EH (cell line): ENCODE measurements at places on chromosomes 2 and 18.

GRCh38 chr2:54685263-54685775, 38.1 kb upstream of the EML6 start:
- DNase-seq = no peak

DNA sequence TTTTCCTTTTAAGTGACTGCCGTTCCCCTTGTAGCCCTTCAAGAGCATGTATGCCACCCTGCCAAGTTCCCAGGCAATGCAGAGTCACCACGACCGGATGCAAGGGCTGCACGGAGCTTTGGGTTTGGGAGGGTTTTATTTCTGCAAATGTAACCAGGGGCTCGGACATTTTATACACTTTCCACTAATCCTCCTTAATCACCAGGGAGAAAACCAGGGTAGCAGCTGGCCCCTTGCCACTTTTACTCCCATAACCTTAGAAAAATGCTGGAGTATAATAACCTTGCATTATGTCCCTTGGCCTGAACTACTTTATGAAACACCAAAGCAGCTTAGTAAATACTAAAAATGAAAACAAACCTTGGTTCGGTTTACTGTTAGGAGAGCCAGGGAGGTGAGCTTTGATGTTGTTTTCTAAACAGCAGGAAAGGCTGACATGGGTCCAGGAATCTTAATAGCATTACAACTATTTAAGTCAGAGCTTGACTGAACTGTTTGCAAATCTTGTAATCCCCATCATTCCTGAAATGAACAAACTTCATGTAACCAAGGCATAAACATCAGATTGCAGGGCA, 152.8 kb upstream of the RIOK3 start:
- no peak for DNase-seq

- peak; percentile 62 for DNase-seq
Measured at GRCh38 chr2:80489717-80490116, 185.2 kb upstream of the LRRTM1 start.

- peak; percentile 49 for DNase-seq
Measured at GRCh38 chr18:36633961-36634412, 194.8 kb downstream of the TPGS2 start.

DNA sequence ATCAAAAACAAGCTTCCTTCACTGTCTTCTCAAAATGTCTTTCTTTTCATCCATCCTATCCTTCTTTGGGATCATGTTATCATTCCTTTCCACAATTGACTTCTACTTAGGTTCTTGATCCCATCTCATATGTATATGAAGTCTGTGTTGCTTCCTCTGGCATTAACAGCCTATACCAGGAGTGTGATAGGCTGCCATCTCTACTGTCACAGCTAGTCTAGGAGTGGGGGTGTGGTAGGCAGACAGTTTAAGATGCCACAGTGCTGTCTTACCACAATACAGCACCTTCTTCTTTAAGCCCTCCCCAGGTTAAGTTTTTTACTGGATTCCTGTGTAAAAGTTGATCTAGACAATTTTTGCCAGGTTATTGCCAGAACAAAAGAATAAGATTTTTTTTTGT, 3.7 kb upstream of the HTR2B start:
- DNase-seq = no peak

- peak; percentile 66 for DNase-seq
Measured at GRCh38 chr2:173884025-173884802, 81.0 kb downstream of the SP3 start.

- DNase-seq = no peak
Measured at GRCh38 chr2:134457765-134458472, 204.0 kb downstream of the MGAT5 start.

DNA sequence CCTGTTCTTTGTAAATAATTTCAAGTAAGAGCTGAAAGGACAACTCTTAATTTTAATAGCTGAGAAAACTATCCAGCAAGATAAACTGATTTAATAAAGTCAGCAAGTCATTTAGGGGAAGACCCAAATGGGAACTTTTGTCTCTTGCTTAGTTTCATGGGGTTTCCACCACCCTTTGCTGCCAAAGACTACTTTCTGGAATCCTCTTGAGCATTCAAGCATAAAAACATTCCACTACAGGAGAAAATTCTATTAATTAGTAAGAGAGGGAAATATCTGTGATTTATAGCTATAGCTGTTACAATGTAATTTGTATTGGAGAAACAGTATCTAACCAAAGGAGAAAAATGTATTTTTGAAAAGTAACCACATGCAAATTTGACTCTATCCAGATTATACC, 20.6 kb downstream of the EFEMP1 start:
- DNase-seq = no peak

GRCh38 chr18:65527879-65528633, 222.8 kb upstream of the CDH7 start:
- no peak for DNase-seq

DNA sequence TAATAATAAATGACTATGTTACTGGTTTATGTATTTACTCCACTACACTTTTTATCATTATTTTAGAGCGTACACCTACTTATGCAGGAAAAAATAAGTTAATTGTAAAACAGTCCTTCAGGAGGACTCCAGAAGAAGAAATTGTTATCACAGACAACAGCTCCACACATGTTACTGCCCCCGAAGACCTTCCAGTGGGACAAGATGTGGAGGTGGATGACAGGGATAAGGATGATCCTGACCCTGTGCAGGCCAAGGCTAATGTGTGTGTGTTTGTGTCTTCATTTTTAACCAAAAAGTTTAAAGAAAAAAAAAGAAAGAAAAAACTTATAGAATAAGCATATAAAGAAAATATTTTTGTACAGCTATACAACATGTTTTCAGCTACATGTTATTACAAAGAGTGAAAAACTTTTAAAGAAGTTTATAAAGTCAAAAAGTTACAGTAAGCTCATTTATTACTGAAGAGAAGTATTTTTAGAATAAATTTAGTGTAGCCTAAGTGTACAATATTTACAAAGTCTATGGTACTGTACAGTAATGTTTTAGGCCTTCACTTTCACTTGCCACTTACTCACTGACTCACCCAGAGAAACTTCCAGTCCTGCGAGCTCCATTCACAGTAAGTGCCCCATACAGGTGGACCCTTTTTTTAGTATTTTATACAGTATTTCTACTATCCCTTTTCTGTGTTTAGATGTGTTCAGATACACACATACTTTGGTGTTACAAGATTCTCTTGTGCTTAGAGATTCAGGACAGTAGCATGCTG, 7.5 kb downstream of the TGFBRAP1 start:
- DNase-seq = peak; percentile 60

DNA sequence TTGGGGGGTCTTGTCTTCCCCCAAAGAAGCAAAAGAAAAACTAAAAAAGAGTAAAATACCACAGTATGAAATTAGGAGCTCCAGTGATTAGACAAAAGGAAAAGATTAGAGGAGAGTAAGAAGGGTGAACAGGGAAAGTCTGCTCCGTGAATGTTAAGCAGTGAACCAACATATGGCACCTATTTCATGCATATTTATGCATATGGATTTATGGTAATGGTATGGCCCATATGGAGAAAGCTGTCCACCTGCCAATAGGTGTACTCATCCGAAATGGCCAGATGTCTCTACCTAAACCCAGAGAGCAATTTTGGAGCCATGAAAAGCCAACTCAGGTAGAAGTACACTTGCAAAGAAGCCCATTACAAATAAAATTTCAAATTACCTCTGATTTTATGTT, 404.0 kb upstream of the RAB6C start:
- DNase-seq = no peak

- no peak for DNase-seq
Measured at GRCh38 chr2:18276583-18277075, 283.8 kb downstream of the RDH14 start.
